ENCODE measurements at places on chromosomes 3 and 15.

DNA sequence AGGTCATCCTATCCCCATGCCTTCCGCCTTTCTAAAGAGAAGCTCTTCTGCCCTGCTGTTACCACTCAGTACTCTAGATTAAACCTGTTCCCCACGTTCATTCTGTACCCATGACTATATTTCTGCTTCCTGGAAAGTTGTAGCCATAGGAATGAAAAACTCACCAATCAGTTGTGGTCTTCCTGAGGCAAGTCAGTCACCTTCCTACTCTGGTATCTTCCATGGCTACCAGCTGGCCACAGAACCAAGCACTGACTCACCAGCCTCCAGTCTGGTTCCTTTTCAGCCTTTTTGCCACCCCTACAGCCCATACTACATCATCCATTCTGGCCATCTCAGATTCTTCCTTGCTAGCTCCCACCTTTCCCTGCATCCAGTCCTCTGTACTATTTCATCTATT is 46.4 kb downstream of the TMEM44 start:
- peak; percentile 86 for DNase-seq

- DNase-seq = no peak
These were observed 42.3 kb downstream of the MAGEF1 start for GRCh38 chr3:184669578-184669977.

GRCh38 chr3:62144482-62144881 is 228.9 kb downstream of the FEZF2 start:
- no peak for DNase-seq

GRCh38 chr3:17983106-17983505 is 240.7 kb upstream of the TBC1D5 start:
- no peak for DNase-seq

- DNase-seq = no peak
These were observed 1.9 kb downstream of the SPTBN5 start for GRCh38 chr15:41891946-41892345.

DNA sequence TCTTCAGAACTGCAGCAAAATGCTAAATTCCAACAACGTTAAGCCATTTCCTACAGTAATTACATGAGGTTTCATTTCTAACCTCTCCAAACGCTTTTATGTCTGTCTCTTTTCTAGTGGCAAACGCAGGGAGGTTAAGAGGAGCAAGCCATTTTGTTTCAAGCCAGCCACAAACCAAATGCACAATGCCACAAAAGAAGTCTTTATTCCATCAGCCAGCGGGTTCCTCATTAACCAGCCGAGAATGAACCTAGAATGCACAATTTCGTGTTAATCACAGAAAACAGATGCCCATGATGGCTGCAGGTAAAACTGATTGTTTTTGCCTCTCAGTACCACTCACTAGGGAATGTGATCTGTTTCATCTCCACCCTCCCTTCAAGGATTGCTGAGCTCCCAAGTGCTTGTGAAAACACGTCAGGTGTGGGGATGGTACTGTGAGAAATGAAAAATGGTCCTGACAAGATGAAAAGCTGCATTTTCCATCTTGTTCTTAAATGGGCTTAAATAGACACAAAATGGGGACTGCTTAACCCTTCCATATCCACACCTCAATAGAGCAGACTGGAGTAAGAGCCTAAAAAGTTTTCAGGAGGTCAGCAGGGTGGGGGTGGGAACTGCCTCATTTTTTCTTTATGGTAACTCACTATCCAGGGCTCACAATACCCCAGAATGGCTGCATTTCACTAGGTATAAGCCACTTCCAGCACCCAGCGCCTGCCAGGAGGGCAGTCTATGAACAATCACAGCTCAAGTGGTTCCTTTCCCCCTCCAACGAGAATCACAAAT is 277.1 kb downstream of the MAGI1 start:
- no peak for DNase-seq

- DNase-seq = no peak
These were observed 41.1 kb downstream of the CTXND1 start for GRCh38 chr15:80210611-80211573.

GRCh38 chr3:6281662-6282061 is 579.3 kb upstream of the GRM7 start:
- no peak for DNase-seq

DNA sequence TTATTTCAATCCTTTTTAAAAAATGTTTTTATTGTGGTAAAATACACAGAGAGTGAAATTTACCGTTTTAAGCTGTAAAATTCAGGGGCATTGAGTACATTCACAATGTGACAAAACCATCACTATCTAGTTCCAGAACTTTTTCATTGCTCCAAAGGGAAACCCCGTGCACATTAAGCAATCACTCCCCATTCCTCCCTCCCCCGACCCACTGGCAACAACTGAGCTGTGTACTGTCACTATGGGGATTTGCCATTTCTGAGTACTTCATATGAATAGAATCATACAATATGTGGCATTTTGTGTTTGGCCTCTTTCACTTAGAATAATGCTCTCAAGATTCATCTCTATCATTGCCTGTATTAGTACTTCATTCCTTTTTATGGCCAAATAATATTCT is 45.5 kb upstream of the BOC start:
- DNase-seq = no peak

DNA sequence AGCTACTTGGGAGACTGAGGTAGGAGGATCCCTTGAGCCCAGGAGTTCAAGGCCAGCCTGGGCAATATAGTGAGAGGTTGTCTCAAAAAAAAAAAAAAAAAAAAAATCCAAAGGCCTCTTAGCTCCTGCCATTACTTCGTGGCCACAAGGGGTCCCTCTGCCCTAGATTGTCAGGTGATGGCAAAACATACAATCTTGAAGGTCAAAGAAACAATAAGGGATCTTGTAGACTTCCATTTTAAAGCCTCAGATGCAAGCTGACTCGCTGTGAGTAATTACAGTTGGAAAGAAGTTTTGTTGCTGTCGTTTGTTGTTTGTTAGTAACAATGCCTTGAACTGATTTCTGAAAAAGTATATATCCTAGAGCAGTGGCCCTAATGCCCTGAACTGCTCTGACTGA is 55.9 kb upstream of the PLCL2 start:
- peak; percentile 24 for DNase-seq

DNA sequence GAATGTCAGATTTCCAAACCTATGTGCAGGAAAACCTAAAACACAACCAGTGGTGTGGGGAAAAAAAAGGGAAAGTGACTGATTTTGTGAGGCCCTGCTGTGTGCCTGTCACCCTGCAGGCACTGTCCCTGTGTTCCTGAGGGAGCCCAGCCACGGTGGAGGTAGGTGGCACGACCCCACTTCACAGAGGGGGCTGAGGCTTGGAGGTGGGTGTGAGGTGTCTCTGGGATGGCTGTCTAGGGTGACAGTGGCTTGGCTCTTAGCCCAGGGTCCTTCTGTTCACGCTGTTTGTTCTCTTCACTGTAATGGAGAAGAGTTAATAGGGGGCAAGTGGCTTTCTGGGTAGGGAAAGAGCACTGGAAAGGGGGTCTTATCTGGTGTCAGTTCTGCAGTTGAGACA is 22.6 kb downstream of the RASGRF1 start:
- DNase-seq = no peak

DNA sequence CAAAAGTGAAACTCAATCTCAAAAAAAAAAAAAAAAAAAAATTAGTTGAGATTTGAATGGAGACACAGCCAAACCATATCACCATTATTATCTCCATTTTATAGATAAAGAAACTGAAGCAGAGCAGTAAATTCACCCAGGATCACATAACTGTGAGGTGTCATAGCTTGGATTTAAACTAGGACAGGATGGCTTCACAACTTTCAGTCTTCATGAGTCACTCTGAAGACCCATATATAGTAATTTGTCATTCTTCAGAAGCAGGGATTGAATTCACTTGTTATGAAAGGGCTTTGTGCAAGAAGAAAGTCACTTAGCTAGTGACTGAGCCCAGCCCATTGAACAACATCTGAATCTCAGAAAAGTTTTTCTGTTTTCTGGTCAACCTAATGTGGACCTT is 60.5 kb upstream of the LRIG1 start:
- peak; percentile 21 for DNase-seq

GRCh38 chr15:44099671-44100070 is 95.4 kb downstream of the FRMD5 start:
- DNase-seq = peak; percentile 79

- DNase-seq = no peak
These were observed 1115.1 kb upstream of the CADM2 start for GRCh38 chr3:83843716-83844115.

Data from amniotic epithelial cell (primary cell).